ENCODE measurements at places on chromosomes 5 and 9.
A peak's percentile ranks its signal among the peaks of the same experiment; 100 is the strongest.

DNA sequence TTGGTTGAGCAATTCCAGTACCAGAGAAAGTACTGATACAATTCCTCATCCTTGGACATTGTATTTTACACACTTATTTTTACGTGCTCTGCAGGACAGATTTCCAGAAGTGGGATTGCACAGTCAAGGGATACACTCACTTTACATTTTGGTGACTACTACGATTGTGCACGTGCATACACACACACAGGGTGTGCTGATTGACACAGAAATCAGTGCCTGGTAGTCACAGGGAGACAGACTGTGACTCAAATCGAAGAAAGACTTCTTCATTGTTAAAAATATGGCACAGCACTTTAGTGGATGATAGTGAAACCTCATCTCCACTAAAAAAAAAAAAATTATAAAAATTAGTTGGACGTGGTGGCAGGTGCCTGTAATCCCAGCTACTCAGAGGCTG, 1.5 kb downstream of the GARIN3 start:
- no peak for DNase-seq

DNA sequence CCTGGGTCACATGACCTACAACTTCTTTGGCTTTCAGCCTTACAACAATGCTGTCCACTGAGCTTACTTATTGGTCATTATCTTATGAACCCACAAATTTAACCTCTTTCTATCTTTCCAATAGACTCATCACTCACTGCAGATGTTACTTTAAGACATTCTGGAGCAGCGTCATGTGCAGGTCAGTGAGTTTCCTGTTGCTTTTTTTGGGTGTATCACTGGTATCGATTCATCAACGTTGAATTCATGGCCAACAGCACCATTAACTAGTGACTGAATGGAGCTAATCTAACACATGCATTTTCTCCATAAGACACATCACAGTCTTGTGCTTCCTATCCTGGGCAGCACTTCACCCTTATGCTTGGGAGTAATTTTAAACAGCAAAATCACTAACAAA, 672.6 kb upstream of the CDH18 start:
- no peak for DNase-seq

DNA sequence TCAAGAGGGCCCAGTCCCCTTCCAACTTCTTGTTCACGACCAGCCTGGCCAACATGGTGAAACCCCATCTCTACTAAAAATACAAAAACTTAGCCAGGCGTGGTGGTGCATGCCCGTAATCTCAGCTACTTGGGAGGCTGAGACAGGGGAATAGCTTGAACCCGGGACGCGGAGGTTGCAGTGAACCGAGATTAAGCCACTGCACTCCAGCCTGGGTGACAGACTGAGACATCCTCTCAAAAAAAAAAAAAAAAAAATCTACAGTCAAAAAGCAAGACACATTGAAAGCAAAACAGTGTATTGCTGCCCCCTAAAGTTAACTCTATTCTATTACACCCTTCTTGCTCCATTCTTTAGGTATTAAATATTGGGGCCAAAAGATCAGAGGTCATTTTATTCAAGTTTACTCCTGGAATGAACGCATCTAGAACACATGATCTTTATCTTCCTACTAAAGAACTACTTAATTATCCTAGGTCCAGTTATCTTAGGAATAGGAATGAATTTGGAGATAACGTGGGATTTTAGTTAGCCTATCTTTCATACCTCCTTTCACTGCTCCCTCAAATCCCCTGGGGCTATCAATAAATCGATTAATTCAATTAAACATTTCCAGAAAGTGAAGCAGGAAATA, 2.4 kb downstream of the ATG12 start:
- DNase-seq, result no peak

DNA sequence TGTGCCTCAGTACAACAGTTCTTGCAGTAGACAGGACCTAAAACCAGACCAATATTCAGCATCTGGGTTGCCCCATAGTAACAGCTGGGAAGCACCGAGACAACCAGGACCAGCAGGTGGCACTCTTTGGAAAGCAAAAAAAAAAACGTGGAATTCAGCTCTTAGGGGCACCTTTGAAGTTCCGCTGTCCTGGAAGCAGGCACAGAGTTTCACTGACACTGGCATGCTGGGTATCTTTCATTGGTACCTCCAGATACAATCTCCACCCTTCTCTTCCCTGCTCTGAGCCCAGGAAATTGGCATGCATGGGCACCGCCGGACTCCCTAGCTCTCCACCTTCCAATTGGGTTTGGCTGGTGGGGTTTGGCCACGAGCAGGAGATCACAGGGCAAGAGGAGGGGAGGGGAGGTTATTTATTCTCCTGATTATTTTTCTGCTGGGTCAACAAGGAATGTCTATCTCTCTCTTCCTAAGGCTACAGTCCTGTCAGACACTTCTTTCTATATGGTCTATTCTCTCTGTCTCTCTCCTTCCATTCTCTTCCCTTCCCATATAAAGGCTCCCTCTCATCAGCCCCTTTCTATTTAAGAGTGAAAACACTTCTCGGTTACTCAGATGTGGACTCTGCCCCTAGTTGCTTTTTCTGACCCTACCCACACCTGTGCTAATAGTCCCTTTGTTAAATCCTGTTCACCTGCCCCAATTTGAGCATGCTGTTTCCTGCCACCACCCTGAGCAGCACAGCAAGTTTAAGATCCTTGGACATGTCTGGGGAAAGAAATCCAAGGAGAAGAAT, 1.9 kb upstream of the IDNK start:
- peak; percentile 46 for DNase-seq

Data from glutamatergic neuron (in vitro differentiated cells).